Anterior cingulate cortex (tissue), 58 donors: ENCODE measurements at places on chromosomes 13 and 19.

GRCh38 chr13:51778392-51778791 is 25.6 kb downstream of the DHRS12 start:
- DNase-seq: no peak

- no peak for DNase-seq
Observed at GRCh38 chr19:57802269-57802668, 12.4 kb downstream of the ZNF552 start.

DNA sequence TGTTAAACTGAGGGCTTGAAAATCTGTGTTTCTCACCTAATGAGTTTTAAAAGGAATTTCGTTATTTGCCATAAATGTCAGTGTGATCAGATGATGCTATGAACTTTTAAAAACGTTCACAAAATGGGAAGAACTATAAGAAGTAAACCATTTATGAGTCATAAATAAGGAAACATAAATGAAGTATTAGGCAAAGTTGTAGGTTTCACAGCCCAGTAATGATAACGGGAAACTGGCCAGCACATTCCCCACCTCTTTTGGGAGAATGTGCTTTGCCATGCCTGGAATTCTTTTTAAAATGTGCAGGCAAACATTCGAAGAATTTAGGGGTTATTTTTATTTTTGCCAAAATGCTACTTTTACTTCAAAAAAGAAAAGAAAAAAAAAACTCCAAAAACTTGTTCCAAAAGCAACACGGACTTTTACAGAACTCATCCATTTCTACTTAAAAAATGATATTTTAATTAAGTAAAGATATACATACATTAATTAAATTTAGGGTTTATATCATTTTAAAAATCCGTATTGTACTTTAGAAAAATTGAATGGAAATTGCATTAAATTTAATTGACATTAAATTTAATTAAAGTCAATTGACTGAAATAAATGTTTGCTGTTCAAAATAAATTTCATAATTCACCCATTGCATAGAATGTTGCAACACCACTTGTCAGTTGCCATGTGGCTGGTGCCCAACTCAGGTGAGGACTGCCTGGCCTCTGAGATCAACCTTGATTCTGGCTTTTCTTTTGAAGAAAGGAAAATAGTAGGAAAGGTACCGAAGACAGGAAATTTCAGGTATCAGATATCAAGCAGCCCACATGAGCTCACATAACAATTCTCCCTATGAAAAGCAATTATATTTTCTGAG is 1198.5 kb downstream of the EFNB2 start:
- DNase-seq: no peak

DNA sequence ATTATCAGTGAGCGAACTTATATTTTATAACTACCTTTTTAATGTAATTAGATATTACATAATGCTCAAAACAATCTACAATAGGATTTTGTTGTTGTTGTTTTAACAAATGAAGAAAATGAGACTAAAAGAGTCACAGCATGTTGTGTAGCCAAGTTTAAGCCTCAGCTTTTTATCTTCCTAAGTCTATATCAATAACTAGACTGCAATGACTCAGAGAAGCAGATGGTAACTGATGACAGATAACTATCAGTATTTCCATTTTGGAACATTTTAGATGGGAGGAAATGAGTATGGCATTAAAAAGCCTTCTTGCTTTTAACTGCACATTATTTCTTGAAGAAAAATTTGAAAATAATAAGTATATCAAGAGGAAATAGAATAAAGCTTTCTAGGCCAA is 825.2 kb downstream of the SLITRK1 start:
- no peak for DNase-seq

DNA sequence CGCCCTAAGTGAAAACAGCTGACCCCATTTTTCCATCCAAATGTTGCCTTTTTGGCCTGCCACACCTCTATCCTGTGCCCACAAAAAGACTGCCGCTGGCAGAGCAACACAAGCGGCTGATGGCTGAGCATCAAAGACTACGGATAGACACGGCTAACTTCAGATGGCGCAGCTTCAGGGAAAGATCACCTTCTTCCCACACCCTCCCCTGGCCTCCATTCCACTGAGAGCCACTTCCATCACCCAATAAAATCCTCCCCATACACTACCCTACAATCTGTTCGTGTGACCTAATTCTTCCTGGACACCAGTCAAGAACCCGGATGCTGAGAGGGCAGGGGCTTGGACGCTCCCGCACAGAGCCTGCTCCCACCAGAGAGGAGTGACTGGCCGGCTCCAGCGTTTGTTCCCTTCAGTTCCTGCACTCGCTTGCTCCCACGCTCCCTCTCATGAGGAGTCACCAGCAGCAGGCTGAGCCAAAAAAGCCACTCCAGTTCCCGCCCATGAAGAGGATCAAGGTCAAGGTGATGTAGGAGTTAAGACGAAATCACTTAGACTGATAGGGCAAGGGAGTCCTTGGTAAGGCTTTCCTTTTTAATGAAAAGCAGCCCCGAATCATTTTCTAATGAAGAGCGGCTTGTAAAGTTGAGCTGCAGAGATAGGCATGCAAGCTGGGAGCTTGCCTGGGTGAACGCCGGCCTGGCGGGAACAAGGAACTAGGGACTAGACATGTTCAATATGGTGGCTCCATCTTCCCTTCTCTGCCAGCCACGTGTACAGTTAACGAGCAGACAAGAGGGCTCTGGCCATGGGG is 35.7 kb downstream of the TSKS start:
- DNase-seq: no peak

- no peak for DNase-seq
Observed at GRCh38 chr13:98771838-98772611, 19.6 kb upstream of the SLC15A1 start.

DNA sequence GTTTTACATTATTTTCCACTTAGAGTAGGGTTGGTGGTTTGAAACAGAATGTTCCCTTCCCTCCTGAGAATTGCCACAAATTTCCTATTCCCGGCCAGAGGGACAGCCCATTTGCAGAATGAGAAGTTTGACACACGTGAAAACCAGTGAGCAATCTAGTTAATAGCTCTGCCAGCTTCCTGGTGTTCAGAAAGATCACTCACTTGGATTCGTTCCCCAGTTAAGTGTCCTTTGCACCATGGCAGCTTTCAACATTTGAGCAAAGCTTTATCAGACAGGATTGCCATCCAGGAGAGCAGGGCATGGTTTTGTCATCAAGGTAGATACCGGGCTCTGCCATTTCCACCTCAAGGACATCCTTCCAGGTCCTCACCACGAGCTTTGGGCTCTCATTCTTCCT is 28.2 kb downstream of the RASL11A start:
- no peak for DNase-seq

GRCh38 chr13:110302997-110303396 is 4.0 kb downstream of the COL4A1 start:
- no peak for DNase-seq

GRCh38 chr13:50370303-50370950 is 355.2 kb downstream of the KCNRG start:
- DNase-seq: no peak

GRCh38 chr13:28611654-28612131 is 47.2 kb upstream of the POMP start:
- DNase-seq: no peak

GRCh38 chr19:1028062-1028926 is 1.9 kb downstream of the CNN2 start:
- DNase-seq: no peak

GRCh38 chr13:76647550-76647949 is 238.7 kb downstream of the KCTD12 start:
- no peak for DNase-seq

- DNase-seq: peak; percentile 52
Observed at GRCh38 chr19:51365211-51365964, 800 bp downstream of the ETFB start.

DNA sequence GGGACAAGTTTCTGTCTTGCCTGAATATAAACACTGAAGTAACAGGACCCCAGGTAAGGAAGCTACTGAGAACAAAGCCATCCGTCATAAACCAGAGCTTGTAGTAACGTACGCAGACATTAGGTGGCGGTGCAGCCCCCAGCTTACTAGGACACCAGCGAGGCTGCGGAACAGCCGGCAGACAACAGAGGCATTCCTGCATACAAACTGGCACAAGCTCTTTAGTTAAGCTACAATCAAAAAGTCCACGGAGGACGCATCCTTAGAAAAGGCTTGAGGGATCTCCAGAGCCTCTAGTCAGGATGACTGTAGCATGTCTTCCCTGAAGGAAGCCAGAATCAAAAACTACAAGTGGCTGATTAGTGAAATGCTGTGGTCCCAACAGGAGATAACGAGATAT is 26.2 kb downstream of the ZNF160 start:
- DNase-seq: peak; percentile 46

GRCh38 chr13:58876473-58876872 is 1244.9 kb downstream of the PCDH17 start:
- DNase-seq: no peak

- DNase-seq: no peak
Observed at GRCh38 chr13:71879129-71879535, 12.1 kb upstream of the DACH1 start.

DNA sequence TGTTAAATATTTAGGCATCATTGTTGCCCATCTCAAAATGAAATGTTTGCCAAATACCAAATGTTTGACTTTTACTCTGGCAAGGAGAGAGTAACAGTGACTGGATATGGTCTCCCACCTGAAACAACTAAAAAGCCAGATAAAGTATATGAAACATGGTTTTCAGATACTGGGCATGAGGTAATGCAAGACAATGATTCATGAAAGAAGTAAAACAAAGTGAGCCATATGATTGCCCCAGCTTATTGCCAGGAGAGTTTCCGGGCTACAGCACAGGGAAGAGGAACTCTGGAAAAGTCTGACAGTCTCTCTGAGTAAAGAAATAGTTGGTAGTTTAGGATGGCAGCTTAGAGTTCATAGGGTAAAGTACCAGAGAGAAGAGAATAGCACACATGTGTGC is 354.6 kb downstream of the DNAJC15 start:
- no peak for DNase-seq

GRCh38 chr13:44435919-44436510 is 62.4 kb downstream of the SERP2 start:
- no peak for DNase-seq

DNA sequence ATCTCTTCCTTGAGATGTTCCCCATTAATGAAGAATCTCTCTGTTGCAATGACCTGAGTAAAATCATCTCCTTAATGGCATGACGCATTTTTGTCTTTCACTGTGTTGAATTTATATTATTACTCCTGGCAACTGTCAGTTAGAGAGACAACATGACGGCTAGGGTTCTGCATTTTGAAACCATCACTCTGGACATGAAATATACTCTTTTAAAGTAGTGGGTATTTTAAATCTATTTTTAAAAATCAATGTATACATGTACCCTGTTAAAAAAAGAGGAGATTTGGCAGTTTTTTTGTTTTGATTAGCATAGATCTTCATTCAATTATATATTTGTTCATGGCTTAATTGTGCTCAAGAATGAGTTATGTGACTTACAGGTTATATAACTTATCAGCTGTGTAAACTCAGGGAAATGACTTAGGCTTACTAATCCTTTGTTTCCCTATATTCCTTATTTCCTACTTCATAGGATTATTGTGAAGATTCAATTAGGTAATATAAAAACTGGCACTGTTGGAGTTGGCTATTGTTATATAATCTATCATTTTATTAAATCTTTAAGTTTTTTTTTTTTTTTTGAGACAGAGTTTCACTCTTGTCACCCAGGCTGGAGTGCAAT is 632.0 kb upstream of the SPRY2 start:
- DNase-seq: no peak

DNA sequence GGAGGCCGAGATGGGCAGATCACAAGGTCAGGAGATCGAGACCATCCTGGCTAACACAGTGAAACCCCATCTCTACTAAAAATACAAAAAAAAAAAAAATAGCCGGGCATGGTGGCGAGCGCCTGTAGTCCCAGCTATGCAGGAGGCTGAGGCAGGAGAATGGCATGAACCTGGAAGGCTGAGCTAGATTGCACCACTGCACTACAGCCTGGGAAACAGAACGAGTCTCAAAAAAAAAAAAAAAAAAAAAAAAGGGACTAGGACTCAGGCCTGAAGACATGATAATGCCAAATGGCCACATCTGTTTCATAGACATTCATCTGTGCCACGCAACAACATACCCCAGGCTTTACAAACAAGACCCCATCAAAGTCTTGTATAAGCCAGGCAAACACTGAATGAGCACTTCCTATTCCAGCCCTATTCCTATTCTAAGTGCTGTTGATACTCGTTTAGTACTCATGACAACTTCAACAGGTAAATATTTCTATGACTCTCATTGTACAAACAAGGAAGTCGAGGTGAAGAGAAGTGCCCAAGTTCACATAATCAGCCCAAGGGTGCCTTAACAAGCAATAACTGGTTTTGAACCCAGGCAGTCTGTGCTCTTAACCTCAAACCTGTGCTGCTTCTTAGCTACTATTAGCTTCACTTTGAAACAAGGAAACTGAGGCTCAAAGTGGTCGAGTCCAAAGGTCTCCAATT is 1.7 kb downstream of the B9D2 start:
- DNase-seq: no peak

- no peak for DNase-seq
Observed at GRCh38 chr13:29067306-29067945, 247.3 kb downstream of the MTUS2 start.

DNA sequence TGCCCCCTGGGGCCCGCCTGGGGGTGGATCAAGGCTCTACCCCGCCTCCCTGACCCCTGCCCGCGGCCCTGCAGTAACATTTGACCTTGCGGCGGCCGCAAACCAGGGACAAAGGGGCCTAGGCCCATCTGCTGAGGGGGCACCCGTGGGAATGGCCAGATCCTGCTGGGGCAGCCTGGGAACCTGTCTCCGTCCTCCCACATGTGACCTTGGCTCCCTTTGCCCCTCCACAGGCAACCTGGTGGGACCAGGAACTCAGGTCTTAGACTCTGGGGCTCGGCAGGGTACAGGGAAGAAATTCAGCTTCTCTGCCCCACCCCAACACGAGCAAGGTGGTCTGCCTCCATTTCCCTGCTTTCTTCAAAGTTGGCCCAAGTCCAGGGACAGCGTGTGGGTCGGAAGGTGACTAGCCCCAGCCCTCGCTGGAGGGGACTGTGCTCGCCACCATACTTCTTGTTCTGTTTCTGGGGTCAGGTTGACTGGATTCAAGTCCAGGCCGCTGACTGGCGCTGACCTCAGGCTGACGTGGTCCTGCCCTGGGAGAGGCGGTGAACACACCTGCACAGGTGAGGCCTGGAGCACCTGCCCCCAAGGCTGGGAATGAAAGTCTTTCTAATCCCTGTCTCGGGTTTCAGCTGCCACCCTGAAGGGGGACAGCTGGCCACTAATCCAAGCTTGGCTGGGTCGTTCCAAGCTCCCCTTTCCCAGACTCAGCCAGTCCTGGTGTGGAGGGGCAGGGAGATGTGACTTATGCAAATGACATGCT is 2.5 kb upstream of the NR2F6 start:
- no peak for DNase-seq

- DNase-seq: peak; percentile 5
Observed at GRCh38 chr19:46081928-46082727, 41.3 kb upstream of the IGFL4 start.

- peak; percentile 24 for DNase-seq
Observed at GRCh38 chr13:26050568-26051230, 1.1 kb downstream of the SHISA2 start.

DNA sequence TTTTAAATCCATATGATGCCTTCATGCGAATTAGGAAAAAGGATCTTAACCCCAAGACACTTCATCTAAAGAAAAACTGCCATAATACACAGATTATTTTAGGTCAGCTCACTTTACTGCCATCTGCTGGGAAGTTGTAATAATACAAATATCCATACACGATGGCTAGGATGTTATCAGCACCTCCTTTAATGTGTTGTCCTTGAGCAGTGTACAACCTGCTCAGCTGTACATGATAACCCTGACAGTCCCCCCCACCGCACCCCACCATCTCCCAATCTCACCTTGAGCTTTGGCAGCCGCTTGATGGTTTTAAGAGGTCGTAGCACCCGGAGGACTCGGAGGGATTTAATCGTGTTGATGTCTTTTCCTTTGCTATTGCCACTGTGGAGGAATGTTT is 112.2 kb downstream of the IER2 start:
- no peak for DNase-seq
